ENCODE measurements at places on chromosomes 2 and 18. TPM values are rescaled to one million over a fixed set of nuclear protein-coding genes. Genes with fewer than 3 reads are reported as not detected.

RIT2 gene
- 1.4 TPM for total RNA-seq

DNAH7 gene
- 0.23 TPM for total RNA-seq

TUBB8B gene
- 1.2 TPM for total RNA-seq

PCARE gene
- not detected for total RNA-seq

FAM110C gene
- 7.7 TPM for total RNA-seq

GRCh38 chr2:105037572-105038382 lies at the start of gene MRPS9:
Gene MRPS9, plus strand, starts transcription at chr2:105038069. Its CDS starts 24 bp downstream, at chr2:105038093.
- no peaks in the 10 kb centered on the region for H3K27me3 ChIP-seq
- H3K36me3 ChIP-seq, result peaks cover 3% of the 10 kb centered on the region
- DNase-seq, result peak; percentile 98
- peak within 1 kb of the TSS; percentile 88 for H3K4me3 ChIP-seq
- peaks cover 42% of the 10 kb centered on the region for H3K4me1 ChIP-seq

GRCh38 chr2:196742216-196742615 lies 57.3 kb downstream of the GTF3C3 start:
- H3K27ac ChIP-seq, result no peak overlapping the region
- no peak for DNase-seq
- H3K27me3 ChIP-seq, result no peaks in the 10 kb centered on the region
- 0 out of 2 replicates have a peak, but pooled peaks cover 3% of the 10 kb centered on the region for H3K4me1 ChIP-seq
- no peak overlapping the region for H3K4me3 ChIP-seq

DNA sequence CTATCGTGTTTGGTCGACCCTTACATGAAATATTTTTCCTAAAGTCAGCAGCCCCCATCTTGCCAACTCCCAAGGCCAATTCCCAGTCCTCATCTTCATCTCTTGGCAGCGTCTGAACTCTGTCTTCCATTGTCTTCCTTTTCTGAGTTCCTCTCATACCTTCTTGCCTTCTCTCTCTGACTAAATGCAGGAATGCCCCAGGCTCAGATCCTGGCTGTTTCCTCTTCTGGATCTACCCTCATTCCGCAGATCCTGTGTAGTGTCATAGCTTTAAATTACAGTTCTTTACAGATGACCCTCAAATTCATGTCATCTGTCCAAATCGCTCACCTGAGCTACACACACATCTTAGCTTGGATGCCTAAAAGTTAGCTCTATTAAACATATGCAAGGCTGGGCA lies 94.7 kb downstream of the MMADHC start:
- DNase-seq, result no peak
- H3K27ac ChIP-seq, result peak overlapping the region; percentile 1
- H3K36me3 ChIP-seq, result no peaks in the 10 kb centered on the region
- peaks cover 31% of the 10 kb centered on the region for H3K4me1 ChIP-seq
- H3K27me3 ChIP-seq, result no peaks in the 10 kb centered on the region

DNA sequence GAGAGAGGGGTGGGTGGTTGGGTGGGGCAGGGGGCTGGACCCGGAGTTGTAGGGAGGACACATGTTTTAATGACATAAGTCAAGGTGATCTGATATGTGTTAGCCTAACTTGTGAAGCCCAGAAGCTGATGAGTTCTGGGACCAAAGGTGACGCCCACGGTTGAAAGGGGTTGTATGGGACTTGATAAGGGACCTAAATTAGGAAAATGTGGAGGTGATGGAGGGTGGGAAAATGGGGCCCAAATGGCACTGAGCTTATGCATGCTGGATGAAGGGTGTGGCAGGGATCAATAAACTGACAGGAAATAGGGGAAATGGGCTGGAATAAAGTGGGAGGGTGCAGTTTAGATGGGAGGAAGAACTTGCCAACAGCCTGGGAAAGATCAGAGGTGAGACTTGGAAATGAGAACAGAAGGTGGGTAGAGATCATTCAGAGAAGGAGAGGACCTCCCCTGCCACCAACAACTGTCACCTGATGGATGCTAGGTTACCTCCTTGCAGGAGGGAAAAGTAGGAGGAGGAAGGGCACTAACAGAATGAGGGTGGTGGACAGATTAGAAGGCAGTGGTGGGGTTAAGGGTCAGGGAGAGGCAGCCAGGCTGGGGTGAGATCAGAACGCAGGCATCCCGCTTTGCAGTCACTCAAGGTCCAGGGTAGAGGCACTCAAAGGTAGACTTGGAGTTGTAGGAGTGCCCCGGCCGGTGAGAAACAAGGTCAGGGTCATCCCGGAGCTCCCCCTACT lies 15.3 kb downstream of the WNT10A start:
- no peak overlapping the region for H3K27ac ChIP-seq
- peaks cover 100% of the 10 kb centered on the region for H3K27me3 ChIP-seq
- no peaks in the 10 kb centered on the region for H3K36me3 ChIP-seq
